ENCODE measurements at places on chromosomes 2 and 18. TPM values are rescaled to one million over a fixed set of nuclear protein-coding genes. Genes with fewer than 3 reads are reported as not detected.

Gene HAUS1
- 46.3 TPM for total RNA-seq

Gene ELOA2
- total RNA-seq, result not detected

Gene GPR35
- total RNA-seq, result 1.9 TPM

Gene GLI2
- not detected for total RNA-seq

Gene TMEM37
- total RNA-seq, result not detected

DNA sequence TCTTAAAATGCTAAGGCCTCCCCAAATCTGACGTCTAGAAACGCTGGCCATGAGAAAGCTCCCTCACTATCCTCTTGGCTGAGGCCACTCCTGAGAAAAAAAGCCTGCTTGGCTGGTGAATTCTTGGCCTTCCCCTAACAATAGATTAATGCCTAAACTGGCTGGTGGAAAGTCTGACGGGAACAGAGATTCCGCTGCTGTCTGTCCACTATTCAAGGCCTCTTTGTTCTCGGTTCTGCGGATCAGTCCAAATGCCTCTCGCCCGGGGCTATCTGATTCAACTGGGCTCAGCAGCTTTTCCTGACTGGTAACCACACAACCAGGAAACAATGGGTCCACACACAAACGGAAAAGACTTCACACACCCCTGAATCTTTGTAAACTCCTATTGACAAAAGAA, 27.2 kb downstream of the PXDN start:
- H3K27me3 ChIP-seq, result no peaks in the 10 kb centered on the region
- no peak for DNase-seq

- H3K4me3 ChIP-seq, result no peak overlapping the region
- H3K4me1 ChIP-seq, result no peaks in the 10 kb centered on the region
- no peak overlapping the region for H3K27ac ChIP-seq
- H3K36me3 ChIP-seq, result no peaks in the 10 kb centered on the region
- H3K27me3 ChIP-seq, result no peaks in the 10 kb centered on the region
- DNase-seq, result no peak
Observed at GRCh38 chr2:212505586-212505985, 33.0 kb downstream of the ERBB4 start.

DNA sequence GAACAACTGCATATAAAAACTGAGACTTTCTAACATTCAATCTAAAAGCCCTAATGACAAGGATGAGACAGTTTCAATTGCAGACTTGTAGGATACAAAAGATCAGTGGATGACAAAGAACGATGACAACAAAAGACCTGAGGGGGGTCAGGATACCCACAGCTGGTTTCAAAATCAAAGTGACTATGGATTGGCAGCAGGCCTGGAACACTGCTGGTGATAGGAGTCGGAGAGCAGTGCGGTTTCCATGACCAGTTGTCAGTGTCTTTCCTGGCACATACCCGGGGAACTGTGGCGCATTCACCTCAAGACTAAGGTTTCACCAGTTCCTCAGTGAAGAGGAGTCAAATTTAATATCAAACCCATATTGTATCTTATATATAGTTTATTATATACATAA, 42.0 kb downstream of the EHD3 start:
- no peak overlapping the region for H3K4me3 ChIP-seq
- H3K27ac ChIP-seq, result no peak overlapping the region
- no peak for DNase-seq
- H3K27me3 ChIP-seq, result no peaks in the 10 kb centered on the region

GRCh38 chr18:78433562-78433961, 546.1 kb upstream of the SALL3 start:
- no peak overlapping the region for H3K4me3 ChIP-seq
- H3K4me1 ChIP-seq, result no peaks in the 10 kb centered on the region
- H3K27ac ChIP-seq, result no peak overlapping the region

DNA sequence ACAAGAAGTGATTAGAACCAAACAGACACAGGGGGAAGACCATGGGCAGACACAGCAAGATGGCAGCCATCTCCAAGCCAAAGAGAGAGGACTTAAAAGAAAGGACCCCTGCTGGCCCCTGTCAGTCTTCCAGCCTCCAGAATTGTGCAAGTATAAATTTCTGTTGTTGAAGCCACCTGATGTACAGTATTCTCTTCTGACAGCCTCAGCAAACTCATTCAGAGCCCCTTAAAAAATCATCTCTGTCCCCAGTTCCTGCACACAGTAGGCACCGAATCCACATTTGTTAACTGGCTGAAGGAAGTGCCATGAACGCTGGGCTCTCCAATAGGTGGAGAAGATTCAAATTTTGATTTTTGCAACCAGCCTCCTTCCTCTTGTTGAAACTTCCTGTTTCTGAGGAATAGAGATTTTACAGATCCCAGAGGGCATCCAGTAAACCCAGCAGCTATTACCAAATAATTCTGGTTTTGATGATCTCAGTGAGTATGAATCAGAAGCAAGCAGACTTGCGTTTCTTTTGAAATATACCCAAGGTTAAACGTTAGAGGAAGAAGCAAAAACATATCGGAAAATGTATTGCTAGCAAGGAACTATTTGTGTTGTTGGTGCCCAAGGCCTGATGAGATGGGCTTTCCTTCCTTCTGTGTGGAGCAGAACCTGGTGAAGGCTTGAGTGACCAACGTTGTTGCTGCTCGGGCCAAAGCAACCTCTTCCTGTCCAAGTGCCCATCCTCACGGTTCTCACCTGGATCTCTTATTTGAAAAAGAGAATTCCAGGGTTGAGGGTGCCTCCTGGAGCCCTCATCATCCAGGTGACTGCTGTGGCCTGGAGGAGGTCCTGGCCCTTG, 47.7 kb upstream of the PLB1 start:
- peak; percentile 46 for DNase-seq
- H3K27ac ChIP-seq, result no peak overlapping the region
- H3K27me3 ChIP-seq, result no peaks in the 10 kb centered on the region
- H3K36me3 ChIP-seq, result no peaks in the 10 kb centered on the region
- peaks cover 3% of the 10 kb centered on the region for H3K4me1 ChIP-seq

GRCh38 chr2:15334644-15335326, 226.3 kb downstream of the NBAS start:
- no peaks in the 10 kb centered on the region for H3K4me1 ChIP-seq
- DNase-seq, result no peak
- no peaks in the 10 kb centered on the region for H3K27me3 ChIP-seq
- H3K27ac ChIP-seq, result no peak overlapping the region

- DNase-seq, result no peak
- H3K4me3 ChIP-seq, result no peak overlapping the region
- no peaks in the 10 kb centered on the region for H3K36me3 ChIP-seq
- H3K27me3 ChIP-seq, result no peaks in the 10 kb centered on the region
Observed at GRCh38 chr2:10297191-10297830, 5.4 kb upstream of the HPCAL1 start.

GRCh38 chr2:40085786-40086185, 306.7 kb upstream of the THUMPD2 start:
- no peak overlapping the region for H3K4me3 ChIP-seq
- no peak overlapping the region for H3K27ac ChIP-seq
- H3K4me1 ChIP-seq, result no peaks in the 10 kb centered on the region
- H3K27me3 ChIP-seq, result no peaks in the 10 kb centered on the region

GRCh38 chr2:109312902-109313301, 183.9 kb downstream of the SH3RF3 start:
- no peaks in the 10 kb centered on the region for H3K27me3 ChIP-seq
- H3K27ac ChIP-seq, result no peak overlapping the region
- no peaks in the 10 kb centered on the region for H3K36me3 ChIP-seq
- DNase-seq, result no peak
- H3K4me3 ChIP-seq, result no peak overlapping the region
- peaks cover 6% of the 10 kb centered on the region for H3K4me1 ChIP-seq
